LoVo (cell line): ENCODE measurements at places on chromosomes 3 and 15.
A peak's percentile ranks its signal among the peaks of the same experiment; 100 is the strongest.

DNA sequence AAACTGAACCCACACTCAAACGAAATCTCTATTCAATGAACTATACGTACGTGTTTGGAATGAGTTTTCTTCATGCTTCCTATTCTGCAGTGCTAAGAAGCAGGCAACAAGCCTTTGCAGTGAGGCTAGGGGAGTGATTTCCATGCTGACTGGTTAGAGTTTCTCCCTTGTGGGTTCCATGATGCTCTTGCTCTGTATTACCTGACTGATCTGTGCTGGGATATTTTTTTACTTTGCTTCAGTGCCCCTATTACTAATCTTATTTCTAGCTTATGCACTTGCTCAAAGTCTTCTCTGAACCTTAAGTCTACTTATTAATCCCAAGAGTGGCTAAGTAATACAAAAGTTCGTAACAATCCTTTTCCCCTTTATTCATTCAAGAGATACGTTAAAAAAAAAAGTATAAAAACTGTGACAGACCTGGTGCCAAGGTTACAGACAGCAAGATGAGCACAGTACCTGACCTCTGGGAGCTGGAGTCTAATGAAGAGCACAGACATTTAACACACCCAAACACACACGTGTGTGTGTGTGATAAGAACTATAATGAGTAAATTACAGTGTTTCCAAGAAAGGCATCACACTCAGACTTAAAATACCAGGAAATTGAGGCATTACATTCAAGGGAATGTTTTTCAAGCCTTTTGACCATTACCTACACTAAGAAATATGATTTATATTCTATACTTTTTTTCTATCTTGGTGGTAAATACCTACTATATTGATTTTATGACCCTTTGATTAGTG is 50.5 kb upstream of the FBN1 start:
- no peak for DNase-seq

- DNase-seq: no peak
Measured at GRCh38 chr3:14489641-14490040, 50.5 kb downstream of the GRIP2 start.

DNA sequence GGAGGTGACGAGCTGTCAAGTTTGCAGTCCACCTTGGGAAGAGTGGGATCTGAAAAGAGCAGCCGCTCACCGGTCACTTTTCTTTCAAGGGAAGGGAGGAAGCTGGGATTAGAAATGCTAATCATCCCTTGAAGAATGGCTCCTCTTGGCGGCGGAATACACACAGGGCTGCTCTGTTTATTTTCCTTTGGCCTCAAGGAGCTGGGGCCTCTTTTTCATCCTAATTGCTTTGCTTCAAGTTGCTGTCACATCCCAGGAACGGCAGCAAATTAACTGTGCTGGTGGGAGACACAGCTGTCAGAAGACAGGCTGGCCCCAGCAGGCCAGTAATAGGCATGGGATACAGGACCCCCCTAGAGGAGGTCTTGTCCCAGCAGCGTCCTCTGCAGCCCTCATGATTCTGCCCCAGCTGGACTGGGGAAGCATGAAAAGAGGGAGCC is 6.7 kb downstream of the KBTBD13 start:
- no peak for DNase-seq

GRCh38 chr3:89252860-89253259 is 145.4 kb downstream of the EPHA3 start:
- DNase-seq: no peak

- no peak for DNase-seq
Measured at GRCh38 chr3:33886015-33886414, 87.6 kb downstream of the PDCD6IP start.

- DNase-seq: no peak
Measured at GRCh38 chr3:141849056-141849815, 27.2 kb upstream of the ATP1B3 start.

DNA sequence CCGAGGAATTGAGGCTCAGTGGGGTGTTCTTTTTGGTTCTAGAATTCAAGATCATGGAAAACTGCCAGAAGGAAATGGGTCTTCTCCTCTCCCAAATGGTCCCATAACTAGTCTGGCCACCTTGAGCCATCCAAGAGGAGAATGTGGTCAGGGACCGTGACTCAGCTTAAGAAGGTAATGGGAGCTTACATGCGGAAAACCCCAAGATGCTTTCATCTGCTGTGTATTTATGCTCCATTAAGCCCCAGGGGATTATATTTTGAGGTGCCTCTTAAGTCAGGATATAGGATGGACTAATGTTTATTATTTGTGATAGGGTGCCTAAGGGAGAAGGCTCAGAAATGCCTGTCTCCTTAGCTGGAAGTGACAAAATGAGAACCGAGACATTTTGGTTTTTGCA is 39.2 kb upstream of the DLG1 start:
- no peak for DNase-seq

DNA sequence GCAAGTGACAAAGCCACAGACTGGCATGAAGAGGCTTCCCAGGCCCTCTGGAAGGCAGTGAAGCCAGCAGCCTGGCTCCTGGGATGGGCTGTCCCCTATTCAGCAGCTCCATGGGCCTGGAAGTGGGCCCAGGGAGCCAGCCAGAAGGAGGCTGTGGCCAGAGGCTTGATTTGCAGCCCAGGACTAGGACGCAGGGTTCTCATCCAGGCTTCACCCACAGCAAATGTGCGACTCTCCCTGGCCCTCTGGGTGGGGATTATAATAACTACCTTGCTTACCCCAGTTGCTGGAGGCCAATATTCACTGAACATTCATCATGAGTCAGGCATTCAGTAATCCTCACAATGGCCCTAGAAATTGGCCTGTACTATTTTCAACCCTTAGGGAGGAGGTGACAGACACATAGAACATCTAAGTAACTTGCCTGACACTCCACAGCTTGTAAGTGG is 24.6 kb upstream of the SRP14 start:
- DNase-seq: no peak

DNA sequence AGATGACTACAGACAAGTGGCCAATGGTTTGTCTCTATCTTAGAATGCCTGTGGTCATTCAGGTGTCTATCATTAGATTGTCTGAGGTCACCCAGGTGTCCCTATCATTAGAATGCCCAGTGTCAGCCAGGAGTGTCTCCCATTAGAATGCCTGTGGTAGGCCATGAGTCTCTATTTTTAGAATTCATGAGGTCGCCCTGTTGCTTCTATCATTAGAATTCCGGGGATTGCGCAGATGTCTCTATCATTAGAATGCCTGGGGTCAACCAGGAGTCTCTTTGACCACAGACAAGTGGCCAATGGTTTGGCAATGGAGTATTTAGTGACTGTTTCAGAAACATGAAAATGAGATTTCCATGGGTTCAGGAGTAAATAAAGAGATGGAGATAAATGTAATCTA is 7.6 kb downstream of the RTP2 start:
- peak; percentile 39 for DNase-seq

DNA sequence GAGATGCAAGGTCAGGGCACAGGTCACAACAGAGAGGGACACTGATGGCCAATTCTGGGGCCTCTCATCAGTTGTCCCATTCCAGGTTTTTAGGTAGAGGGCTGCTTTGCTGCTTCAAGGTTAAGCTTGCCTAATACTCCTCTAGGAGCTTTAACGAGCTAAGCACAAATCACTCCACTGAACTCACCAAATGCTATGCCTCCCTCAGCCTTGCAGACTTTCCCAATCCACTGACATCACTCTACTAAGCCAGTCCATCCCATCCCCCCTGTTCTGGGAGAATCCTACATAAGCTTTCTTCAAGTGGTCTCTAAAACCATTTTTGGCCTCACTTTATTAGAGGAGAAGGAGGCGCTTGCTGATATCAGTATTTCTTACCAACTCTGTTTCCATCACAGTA is 24.8 kb upstream of the PDCD6IP start:
- DNase-seq: no peak

DNA sequence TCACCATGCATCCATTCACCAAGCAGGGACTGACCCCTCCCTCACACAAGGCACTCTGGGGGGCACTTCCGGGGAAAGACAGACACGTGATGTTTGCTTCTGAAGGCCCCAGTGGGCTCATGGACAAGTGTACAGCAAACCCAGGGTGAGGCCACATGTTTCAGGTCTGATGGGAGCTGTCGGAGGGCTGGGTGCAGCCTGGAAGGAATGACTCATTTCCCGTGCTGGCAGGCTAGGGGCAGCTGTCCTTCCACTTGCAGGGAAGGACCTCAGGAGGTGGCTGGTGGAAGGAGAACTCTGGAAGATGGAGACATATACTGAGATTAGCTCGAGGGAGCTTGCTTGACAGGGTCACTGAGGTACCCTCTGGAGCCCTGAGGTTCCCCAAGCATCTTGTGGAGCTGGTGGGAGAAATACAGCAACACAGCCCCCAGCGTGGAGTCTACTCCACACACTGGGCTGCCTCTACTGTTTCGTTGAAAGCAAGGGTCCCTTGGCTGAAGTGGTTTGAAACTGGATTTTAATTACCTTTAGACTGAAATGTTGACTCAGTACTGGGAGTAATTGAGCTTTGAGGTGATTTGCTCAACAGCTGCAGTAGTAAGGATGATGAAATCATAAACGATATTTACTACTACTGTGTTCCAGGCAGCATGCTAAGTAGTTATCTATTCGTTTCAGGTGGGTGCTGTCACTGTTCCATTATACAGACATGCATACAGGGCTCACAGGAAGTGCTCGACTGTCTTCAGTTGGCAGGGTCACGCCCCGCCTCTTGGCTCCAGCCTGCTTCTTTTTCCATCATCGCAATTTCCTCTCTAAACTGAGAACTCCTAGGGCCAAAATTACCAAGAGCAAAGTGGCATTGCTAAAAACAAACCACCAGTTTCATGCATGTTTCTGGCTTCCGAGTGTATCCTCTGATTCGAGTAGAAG is 230.4 kb downstream of the ADAMTS17 start:
- peak; percentile 61 for DNase-seq

DNA sequence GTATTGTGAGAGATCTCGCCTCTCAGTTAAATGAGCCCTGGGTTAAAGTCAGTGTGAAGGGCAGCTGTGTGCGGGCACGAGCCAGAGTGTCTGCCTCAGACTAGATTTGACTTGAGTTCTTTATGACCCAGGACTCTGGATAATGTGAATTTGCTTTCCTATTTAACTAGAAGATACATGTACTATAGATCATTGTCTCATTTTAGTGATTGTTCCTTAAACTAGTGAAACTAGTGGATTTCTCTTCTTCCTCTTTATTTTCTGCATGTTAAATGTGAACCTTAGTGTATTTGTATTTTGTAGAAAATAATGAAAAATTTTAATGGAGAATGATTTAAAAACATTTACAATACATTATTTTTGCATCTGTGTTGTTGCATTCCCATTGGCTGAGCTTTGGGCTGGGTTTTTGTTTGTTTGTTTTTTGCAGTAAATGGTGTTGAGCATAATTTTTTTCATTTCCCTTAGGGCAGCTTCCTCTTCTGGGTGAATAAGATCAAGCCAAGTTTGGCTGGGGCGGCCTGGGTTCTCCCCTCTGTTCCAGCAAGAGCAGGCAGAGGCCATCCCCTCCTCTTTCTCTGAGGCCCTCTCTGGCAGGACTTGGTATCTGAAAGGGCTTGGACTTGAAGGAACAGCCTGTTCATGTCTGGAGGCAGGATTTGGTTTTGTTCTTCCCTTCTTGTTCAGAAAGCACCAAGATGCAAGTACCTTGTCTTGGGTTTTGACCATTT is 15.0 kb downstream of the GCSAM start:
- no peak for DNase-seq

DNA sequence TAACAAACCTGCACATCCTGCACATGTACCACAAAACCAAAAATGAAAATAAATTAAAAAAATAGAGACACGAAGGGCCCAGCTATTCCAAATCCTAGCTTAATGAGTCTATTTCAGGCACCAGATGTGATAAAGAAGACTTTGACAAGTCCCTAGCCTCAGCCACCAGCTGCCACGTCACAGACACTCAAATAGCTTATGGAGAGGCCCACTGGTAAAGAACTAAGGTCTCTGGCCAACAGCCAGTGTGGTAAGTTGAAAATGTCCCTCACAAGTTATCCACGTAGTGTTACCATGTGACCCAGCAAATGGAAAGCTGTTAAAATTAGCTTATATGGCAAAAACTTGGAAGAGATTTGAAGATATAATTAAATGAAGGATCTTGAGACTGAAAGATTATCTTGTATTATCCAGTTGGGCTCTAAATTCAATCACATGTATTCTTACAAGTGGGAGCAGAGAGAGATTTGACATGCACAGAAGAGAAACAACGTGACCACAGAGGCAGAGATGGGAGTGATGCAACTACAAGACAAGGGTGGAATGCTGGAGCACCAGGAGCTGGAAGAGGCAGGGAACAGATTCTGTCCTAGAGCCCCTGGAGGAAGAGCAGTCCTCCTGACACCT is 10.9 kb downstream of the ACSBG1 start:
- DNase-seq: no peak

DNA sequence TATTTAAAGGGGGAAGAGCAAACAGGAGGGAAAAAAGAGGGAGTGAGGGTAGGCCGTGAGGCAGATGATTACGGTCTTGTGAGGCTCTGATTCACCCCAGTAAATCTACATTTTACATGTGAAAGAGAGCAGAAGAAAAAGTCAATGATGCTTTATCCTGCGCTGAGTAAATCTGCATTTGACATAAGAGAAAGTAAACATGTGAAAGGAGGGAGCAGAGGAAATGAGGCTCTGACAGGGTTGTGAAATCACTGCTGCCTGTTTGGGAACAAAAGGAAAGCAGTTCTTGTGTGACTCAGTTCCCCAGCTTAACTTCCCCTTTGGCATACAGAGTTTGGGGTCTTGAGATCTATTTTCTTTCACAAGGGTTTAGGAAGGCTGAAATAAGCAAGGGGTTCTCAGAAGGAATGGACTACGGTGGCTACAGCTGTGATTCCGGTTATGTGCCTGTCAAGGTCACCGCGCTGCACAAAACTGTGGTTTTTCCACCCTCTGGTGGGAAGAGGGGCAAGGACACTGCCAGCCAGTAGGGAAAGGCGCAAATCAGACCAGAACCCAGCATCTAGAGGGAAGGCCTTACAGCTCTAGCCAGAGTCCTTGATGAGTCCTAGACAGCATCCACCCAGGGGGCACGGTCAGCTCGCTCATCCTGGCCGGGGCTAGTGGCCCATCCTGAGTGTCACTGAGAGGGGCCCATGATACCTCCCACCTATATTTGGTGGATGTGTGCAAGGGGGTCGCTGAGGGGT is 18.9 kb upstream of the HCN4 start:
- DNase-seq: no peak

GRCh38 chr15:71559098-71559497 is 251.3 kb upstream of the NR2E3 start:
- peak; percentile 49 for DNase-seq

- DNase-seq: no peak
Measured at GRCh38 chr15:33515121-33515520, 204.4 kb downstream of the RYR3 start.

GRCh38 chr3:143601723-143602484 is 246.4 kb downstream of the SLC9A9 start:
- DNase-seq: no peak

DNA sequence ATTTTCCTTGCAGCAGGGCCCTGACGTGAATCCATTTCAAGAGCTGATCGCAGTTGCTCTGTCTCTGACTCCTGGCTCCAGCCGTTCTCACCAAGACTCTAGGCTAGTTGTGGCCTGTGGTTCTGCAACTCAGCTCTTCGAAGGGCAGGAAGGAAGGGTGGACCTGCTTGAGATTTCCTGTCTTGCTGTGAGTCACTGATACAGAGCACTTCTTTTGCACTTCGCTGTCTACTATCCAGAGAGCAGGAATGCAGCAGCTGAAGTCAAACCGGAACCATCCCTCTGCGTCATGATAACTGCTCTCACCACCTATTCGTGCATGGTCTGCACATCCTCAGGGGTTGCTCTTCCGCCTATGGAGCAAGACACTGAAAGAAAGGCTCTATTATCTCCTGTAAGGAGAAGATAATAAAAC is 59.7 kb downstream of the RAP2B start:
- DNase-seq: no peak

- DNase-seq: no peak
Measured at GRCh38 chr3:37768107-37768809, 93.4 kb upstream of the CTDSPL start.

- no peak for DNase-seq
Measured at GRCh38 chr3:182790612-182791011, 2.7 kb upstream of the ATP11B start.
